ENCODE measurements at places on chromosomes 6 and 20.

DNA sequence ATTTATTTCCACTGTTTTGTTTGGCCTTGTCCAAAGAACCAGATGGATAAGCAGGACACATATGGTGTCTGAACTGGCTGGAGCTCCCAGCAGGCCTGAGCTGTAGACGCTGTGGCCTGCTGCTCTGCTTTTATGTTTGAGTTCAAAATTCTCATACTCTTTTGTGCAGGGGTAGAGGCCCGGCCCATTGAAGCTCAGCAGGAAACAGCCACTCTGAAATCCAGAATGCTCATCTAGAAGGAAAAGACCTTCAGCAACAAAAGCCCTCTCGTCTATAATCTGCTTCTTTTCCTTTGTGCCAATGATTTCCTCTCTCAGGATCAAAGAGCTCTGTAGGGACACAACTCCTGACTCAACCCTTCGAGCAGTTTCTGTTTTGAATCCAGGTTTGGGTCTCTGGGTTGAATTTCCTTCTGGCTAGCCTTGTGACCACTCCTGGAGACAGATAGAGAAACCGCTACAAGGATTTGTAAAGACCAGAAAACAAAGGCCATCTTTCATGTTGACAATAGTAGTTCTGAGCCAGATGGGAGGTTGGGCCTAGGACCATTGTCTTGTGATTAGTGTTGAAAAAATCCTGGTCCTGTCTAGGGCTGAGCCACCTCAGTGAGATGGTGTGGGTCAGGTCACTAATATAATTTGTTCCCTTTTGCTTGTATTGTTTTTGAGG lies 446.7 kb downstream of the BCKDHB start:
- DNase-seq = no peak

GRCh38 chr6:151481786-151482185 lies 12.0 kb upstream of the CCDC170 start:
- DNase-seq = no peak

DNA sequence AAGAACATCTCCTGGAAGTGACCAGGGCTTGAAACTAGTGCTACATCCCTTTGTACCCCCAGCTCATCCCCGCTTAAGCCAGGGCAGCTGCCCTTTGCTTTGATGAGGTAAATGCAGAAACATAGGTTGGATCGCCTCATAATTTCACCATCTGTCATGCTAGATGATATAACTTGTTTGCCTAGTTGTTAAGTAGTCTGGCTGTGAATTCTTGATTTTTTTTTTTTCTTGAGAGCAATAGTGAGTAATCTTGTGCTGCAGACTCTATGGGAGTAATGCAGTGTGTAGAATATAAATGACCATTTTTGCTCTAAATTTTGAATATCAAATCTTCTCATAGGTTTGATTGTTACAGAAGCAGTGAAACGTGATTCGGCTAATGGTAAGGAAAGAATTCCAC lies 4.1 kb downstream of the TRDN start:
- DNase-seq = no peak

DNA sequence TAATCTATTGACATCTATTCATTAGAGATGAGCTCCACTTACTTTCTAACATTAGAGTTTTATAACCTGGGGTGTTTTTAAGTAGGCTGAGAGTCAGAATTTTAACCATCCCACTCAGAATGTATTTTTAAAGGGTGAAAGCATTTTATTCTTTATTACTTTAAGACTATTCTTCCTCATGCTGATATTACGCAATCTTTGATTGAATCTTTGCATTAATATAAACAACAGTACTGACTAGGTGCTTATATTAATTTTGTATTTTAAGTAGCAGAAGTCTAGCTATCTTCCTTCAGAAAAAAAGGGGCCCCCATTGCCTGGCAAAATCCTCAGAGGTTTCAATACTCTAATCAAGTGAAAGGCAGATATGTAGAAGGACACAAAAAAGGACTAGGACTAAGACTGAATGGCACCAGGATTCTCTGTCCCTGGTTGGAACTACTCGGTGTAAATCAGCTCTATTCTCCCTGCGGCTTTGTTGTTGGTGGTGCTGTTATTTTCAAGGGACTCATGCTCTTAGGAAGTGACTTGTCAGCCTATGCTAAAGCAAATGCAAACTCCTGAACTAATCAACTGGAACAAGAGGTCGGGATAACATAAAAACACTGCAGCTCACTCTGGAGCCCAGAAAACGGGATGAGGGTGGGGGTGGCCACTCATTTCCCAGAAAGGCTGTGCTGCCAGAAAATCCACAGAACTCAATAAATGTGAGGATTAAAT lies 1324.4 kb downstream of the GRIK2 start:
- no peak for DNase-seq

- DNase-seq = no peak
Measured at GRCh38 chr6:157552081-157552747, 171.2 kb downstream of the ZDHHC14 start.

DNA sequence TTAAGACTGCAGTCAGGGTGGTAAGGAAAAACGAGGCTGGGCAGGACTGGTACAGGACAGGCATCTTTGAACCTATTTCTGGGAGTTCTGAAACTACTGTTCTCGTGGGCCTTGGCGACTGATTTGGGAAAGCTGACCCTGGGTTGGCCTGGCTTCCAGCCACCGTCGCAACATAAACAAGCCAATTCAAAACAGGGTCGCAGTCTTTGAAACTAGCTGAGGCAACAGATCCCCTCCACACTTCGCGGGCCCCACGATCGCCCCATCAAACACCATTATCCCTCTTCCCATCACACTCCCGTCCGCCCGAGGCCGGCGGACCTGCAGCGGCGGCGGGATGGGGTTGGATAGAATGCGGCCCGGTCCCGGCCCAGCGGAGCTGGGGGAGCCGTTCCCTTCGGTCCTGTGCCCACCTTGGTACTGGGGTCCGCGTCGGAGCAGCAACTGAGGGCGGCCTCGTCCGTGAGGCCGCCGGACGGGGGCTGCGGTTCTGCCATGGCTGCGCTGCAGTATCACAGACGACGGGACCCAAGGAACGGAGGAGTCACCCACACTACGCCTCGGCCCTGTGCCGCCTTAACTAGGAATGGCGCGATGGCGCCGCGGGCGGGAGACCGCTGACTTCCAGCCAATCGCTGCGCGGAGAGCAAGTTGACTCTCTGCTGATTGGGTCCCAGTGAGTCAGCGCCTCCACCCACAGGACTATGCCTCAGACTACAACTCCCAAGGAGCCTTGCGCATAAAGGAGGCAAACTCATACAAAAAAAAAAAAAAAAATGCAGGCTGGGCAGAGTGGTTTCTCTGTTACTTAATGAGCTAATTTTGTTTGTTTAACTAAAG lies at the start of gene GLO1:
TSS of gene GLO1 (minus strand) at position 588 of the 840 bp plus-strand sequence. CDS start at position 497, 91 bp downstream.
- peak; percentile 88 for DNase-seq

DNA sequence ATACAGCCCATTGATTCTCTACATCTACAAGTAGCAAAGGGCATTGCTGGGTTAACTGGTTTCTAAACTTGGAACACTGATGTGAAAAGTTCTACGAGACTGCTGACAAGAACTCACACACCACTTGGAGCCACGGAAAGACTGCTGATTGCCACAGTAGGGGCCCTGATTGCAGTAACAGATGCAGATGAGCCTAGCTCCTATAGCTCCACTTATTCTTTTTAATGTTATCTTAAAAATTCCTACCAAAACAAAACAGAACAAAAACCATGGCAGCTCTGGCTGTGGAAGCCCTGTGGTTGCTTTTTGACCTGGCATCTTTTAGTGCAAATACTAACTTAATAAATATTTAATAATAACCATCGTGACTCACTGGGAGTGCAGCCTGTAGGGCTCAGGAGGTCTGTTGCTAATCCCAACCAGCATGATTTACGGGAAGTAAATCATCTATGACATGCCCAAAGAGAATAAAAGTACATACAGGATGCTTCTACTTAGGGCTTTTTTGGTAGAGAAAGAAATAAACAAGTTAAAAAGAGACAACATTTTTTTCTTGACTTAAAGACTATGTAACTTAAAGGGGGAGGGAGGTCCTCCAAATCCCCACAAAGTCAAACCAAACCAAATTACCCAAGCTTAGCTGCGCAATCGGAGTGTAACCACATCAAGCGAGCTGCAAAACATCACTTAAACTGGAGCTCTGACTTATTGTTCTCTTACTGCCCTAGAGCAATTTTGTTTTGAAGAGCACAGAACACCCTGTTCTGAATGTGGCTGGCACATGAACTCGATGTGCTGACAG lies 87.2 kb downstream of the FKBP5 start:
- no peak for DNase-seq

DNA sequence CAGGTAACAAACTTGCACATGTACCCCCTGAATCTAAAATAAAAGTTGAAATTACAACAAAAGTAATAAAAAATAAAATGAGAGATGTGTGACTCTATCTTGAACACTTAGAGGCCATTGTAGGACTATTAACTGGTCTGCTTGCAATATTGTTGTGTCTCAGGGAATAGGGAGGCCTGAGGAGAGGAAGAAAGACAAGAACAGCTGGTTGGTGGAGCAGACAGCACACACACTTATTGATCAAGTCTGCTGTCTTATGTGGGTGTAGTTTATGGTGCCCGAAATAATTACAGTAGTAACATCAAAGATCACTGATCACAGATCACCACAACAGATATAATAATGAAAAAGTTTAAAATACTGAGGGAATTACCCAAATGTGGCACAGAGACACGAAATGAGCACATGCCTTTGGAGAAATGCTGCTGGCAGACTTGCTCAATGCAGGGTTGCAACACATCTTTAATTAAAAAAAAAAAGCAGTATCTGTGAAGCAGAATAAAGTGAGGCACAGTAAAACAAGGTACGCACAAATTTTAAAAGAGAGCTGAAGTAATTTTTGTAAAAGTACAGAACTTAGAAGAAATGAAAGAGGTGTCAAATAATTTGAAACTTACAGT lies 110.1 kb upstream of the HDAC2 start:
- DNase-seq = no peak

DNA sequence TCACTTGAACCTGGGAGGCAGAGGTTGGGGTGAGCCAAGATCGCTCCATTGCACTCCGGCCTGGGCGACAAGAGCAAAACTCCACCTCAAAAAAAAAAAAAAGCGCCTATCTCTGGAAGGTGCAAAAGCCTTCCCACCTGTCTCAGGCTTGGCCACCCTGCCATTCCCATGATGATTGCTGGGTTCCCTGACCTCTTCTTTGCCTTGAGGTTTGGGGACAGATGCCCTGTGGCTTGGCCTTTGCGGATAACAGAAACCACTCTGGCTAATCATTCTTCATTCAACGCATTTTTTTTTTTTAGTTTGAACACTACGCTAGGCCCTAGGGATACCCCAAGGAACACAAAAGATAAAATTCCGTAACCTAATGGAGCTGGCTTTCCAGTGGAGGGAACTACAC lies 6.8 kb upstream of the HMGA1 start:
- no peak for DNase-seq

- no peak for DNase-seq
Measured at GRCh38 chr6:133571681-133572080, 317.2 kb upstream of the TCF21 start.

- DNase-seq = no peak
Measured at GRCh38 chr6:15526212-15526701, 136.6 kb downstream of the DTNBP1 start.

- DNase-seq = no peak
Measured at GRCh38 chr20:4059606-4060005, 44.2 kb upstream of the RNF24 start.

DNA sequence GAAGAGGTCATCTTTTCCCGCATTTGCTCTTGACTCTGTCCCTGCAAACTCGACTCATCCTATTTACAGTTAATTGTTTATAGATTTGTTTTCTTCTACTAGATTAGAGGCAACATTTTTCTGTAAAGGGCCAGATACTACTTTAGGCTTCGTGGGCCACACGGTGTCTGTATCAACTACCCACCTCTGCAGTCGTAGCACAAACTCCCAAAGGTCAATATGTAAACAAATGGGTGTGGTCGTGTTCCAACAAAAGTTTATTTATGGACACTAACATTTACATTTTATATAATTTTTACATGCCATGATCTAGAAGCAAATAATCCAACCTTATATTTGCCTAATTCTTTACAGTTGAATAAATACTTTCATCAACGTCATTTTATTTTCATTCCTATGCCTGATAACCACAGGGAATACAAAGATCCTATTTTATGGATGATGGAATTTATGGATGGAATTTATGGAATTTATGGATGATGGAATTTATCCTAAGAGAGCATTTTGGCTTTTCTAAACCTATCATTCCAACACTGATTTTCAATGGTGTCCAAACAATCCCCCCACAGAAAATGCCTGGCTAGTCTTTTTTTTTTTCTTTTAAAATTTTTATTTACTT lies 232.8 kb downstream of the MYLK4 start:
- no peak for DNase-seq

DNA sequence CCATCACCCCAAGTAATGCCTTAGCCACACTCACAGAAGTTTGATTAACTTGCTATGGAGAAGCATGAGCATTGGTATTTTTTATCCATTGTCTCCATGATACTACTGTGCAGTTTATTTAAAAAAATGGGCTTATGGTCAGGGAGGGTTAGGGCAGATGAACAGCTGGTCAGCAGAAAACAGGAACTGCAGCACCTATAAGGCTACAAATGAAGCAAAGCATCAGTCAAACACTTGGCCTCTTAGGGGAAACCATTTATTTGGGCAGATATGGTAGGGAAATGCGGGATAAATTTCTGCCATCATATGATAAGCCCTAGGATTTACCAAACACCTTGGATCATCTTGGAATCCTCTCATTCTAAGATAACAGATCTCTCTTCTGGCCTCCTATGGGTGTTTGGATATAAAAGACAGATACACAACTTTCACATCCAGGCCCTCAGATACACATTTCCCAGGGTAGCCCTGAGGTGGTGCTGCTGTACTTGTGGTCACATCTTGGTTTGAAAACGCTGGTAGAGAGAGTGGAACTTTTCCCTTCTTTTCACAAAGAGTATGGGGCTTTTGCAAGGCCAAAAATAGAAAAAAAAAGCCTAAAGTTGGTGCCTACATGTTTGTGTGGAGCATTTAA lies 42.8 kb upstream of the AHI1 start:
- no peak for DNase-seq

- no peak for DNase-seq
Measured at GRCh38 chr6:66568271-66568670, 861.2 kb upstream of the EYS start.

- DNase-seq = no peak
Measured at GRCh38 chr20:43955062-43955749, 40.6 kb downstream of the TOX2 start.

- DNase-seq = peak; percentile 53
Measured at GRCh38 chr20:2742934-2743559, 50.5 kb downstream of the EBF4 start.

DNA sequence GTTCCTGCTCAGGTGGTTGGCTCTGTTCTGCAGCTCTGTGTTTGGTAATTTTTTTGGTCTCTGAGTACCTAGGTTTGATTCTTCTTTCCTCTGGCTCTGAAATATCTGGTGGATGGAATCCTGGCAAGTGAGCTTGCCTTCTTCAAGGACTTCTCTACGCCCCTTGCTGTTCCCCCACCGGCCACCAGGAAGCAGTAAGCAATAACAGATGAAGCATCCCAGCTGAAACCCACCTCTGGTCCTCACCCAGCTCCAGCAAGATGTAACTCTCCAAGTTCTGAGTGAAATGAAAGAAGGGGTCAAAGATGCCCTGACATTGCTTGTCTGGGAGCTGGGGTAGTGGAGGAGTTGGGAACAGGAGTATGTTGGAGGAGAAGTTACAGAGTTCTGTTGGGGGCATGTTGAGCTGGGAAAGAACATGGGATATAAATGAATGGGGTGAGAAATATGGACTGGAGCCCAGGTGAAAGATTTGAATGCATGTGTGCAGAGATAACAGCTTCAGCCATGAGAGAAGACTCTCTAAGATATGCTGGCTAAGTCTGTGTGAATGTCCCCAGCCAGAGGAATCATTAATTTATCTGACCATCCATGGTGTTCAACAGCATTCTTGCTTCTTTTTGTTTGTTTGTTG lies 51.3 kb upstream of the GLP1R start:
- no peak for DNase-seq

GRCh38 chr6:36643977-36644376 lies 34.5 kb upstream of the CDKN1A start:
- no peak for DNase-seq
